ENCODE measurements at places on chromosomes 4 and X.

GRCh38 chr4:150127757-150128156, 49.5 kb downstream of the DCLK2 start:
- no peak for DNase-seq

GRCh38 chr4:184475096-184475461, 729 bp upstream of the IRF2 start:
- DNase-seq = peak; percentile 59

DNA sequence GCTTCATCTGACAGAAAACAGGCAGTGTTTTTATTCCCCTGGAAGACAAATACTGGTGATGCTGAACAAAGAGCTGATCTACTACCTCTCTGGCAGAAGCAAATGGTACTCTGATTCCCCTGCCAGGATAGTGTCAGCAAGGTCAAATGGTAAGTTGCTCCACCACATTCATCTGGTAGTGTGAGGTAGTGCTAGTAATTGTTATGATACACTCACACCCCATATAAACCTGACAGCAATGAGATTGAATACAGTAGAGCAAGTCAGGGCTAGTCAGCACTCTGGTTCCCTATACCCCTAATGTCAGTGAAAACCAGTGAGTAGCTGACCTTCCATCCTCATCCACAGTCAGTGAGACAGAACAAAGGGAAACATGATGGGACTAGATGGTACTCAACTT, 3.4 kb upstream of the SPIN4 start:
- no peak for DNase-seq

GRCh38 chr4:146674829-146675570, 36.3 kb downstream of the POU4F2 start:
- DNase-seq = no peak

- DNase-seq = no peak
Measured at GRCh38 chr4:85445050-85445639, 29.8 kb upstream of the ARHGAP24 start.

- DNase-seq = no peak
Measured at GRCh38 chr4:15525080-15525479, 55.4 kb downstream of the CC2D2A start.

- no peak for DNase-seq
Measured at GRCh38 chrX:69102612-69103194, 62.5 kb downstream of the PJA1 start.

DNA sequence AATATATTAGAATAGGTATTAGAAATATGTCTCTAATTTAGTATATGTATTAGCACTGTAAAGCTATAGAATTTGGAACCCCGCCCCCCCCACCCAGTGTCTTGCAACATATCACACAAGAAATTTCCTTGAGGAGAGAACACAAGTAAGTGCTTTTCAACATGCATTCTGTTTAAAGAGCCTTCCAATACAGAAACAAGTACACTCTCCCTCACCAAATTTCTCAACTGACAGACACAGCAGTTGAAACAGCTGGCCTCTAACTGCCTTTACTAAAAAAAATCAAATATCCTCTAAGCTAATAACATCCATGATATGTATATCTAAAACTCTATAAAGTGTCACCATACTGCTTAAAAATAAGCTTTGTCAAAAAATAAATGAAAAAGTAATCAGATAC, 12.4 kb downstream of the CAMK2D start:
- DNase-seq = no peak

DNA sequence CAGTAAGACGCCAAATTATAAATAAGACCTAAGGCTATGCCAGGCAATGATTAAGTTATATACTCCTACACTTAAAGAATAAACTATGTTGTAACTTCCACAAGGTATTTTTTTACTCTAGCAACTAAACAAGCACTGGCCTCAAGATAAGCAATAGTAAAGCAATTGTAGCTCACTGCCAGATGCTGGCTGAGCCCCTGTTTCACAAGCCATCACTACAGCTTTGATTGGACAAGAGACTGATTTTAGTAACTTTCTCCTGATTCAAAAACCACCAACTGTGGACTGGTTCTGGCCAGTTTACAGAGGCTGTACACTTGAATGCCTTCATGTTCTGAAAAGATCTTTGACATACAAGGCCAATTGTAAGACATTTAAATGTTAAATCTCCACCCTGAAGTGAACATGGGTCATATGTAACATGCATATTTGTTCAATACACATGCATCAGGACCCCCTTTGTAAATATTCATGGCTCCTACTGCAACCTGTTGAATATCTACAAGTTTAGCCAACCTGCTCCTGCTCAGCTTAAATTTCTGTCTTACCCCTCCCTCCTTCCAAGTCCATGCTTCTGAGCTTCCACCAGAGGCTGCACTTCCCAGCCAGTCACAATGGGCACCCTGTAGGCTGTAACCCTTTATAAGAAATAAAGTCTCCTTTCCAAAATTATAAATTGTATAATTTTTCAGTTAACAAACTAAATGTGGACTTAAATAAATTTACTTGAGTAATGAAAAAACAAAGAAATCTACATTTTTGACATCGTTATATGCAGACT, 423.6 kb downstream of the ANKRD50 start:
- DNase-seq = no peak

DNA sequence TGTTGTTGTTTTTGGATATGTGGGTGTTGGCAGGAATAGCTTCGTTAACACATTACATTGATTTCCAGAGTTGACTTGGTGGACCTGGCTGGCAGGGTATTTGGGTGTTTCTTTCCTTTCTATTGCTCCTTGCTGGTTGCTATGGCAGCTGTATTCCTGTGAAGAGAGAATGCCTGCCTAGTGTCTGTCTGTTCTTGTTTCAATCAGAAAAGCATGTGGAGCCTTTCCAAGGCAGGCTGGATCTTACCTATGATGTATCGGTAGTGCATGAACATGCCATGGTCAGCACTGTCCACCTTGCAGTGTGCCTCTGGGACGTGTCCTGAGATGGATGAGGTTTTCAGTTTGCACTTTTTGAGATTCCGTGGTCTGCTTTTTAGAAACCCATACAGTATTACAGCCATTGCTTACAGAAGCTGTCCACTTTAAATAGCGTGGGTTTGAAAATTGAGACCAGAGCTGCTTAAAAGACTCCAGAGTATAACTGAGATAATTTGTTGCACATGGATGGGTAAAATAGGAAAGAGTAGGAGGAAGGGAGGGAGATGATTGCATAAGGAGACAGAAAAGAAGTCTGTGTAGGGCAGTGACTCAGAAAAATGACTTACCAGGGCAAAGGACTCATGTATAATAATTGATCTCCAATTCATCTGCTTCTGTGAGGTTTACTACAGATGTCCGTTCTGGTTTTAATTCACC, 20.0 kb upstream of the AADAT start:
- DNase-seq = no peak

GRCh38 chr4:152894673-152895072, 41.5 kb upstream of the FHDC1 start:
- no peak for DNase-seq

GRCh38 chr4:168367065-168367464, 48.5 kb upstream of the DDX60 start:
- no peak for DNase-seq

DNA sequence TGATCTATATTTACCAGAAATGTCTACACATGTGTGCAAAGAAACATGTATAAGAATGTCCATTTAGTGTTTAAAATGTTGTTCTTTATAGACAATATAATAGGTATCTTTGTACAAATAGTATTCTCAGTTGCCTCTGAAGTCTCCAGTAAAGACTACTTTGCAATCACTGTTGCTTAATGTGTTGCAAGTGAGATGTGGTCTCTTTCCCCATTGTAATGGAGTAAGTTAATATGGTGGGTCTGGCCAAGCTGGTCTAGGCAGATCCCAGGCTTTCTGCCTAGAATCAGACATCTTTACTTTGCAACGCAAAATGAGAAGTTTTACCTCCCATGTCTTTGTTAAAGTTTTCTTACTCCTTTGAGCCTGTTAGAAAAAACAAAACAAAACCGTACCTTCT, 144.8 kb downstream of the GABRA3 start:
- DNase-seq = no peak

GRCh38 chrX:40097504-40098263, at the start of gene BCOR:
TSS of gene BCOR (minus strand) at chrX:40097958. CDS start at chrX:40077929, 20,029 bp downstream.
- DNase-seq = no peak

GRCh38 chr4:108681321-108681809, 31.0 kb downstream of the OSTC start:
- no peak for DNase-seq

- DNase-seq = no peak
Measured at GRCh38 chrX:108250654-108251579, 159.3 kb downstream of the ATG4A start.

DNA sequence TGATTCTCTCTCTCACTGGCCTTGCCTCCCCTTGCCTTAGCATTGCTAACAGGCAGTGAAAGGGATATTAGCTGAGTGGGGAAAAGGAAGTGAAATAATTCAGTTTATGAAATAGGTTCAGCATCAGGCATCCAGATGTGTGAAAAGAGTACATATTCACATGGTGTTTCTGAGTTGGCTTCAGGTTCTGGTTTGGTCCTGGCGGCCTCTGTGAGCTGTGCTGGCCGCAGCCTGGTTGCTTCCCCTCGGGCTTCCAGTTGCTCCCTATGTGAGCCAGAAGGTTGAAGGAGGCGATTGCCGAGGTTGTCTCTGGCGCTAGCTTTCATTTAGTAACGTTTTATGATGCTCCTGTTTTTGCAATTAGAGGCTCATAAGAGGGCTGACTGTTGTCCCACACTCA, 99.1 kb upstream of the TLR2 start:
- DNase-seq = no peak

DNA sequence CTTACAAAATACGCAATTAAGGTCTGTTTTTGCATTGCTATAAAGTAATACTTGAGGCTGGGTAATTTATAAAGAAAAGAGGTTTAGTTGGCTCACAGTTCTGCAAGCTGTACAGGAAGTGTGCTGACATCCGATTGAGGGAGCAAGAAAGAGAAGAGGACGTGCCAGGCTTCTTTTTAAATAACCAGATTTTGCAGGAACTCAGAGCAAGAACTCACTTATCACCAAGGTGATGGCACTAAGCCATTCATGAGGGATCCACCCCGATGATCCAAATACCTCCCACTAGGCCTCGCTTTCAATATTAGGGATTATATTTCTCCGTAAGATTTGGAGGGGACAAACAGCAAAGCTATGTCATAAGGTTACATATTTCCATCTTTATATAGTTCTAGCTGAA, 456.7 kb downstream of the GLUD2 start:
- no peak for DNase-seq

GRCh38 chr4:149199594-149199993, 616.0 kb downstream of the IQCM start:
- DNase-seq = no peak

GRCh38 chrX:17052793-17053192, 106.3 kb downstream of the REPS2 start:
- no peak for DNase-seq

DNA sequence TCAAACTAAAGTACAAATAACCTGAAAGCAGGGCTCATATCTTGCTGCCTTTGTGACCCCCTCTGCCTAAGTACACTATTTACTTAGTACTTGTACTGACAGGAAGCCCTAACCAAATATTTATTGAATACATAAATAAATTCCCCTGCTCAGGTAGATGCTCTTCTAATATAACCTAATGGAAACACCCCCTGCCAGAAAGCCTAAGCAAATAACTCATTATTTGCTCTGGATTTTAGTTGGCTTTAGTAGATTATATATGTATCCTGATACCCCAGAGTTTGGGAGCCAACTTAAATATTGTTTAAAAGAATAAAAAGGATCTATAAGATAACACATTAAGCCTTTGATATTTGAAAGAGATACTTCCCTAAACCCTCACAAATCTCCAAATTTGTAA, 318.2 kb downstream of the PPP1R2C start:
- DNase-seq = no peak

GRCh38 chr4:36249610-36250009, 5.3 kb upstream of the ARAP2 start:
- DNase-seq = no peak

- DNase-seq = no peak
Measured at GRCh38 chr4:165512424-165512823, 133.6 kb downstream of the CPE start.

DNA sequence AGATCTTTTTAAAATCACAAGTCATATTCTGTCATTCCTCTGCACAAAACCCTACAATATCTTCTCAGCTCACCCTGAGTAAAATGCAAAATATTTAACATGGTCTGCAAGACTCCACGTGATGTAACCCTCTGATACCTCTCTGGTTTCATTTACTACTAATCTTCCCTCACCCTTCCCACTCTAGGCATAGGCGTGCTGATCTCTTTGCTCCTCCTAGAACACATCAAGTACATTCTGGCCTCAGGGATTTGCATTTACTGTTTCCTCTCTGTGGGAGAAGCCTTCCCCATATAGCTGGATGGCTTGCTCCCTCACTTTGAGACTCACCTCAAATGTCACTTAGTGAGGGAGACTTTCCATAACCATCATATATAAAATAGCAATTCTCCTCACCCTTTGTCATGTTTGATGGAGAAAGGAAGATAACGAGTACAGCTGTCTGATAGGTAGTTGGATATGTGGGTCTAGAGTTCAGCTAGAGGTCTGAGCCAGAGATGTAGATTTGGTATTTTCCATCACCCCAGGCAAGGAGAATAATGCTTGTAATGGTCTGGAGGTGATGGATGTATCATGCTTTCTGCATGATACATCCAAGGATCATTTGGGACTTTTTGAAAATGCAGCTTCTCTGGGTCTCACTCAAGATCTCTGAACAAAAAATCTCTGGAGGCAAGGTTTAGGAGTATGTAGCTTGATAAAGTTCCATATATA, 123.9 kb upstream of the VAMP7 start:
- DNase-seq = no peak

DNA sequence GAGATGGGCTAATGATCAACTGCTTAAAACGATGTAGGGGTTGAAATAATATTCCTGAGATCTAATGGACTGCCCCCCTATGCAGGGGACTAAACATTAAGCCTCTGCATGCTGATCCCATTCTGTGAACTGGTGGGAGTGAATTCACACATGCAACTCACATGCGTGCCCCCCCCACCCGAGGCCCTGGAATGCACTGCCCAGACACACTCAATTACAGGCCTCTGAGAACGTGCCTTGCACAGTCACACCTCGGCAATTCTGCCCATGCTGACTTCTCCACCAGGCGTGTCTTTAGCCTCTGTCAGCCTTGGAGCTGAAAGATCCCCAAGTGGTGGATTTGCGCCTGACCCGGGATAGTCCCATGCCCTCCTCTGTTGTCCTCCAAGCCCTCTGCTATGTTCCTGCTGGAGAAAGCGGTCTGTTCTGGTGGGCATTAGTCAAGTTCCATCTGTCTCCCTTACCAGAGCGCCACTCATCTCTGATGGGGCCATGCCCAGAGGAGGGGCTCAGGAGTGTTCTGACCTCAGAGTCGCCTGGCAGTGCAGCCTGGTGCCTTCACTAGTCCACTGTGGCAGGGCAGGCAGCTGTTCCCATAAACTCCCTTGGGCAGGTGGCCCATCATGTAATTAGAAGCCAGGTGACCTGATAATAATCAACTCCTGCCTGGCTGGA, 86.5 kb downstream of the DRD5 start:
- no peak for DNase-seq

DNA sequence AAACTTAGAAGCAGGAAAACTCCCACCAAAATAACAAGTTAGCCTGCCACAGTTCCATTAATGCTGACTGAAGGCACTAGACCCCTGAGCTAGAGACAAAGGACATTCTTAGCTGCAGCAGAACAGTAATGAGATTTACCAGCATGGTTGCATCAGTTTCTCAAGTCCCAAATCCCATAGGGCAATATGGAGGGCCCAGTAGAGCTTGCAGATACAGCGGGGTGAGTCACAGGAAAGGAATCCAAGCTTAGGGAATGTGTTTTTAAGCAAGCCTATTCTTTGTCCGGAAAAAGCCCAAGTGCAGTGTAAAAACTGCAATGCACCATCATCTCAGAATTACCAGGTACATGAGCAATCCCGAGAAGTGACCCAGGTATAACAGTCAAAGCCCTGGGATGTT, 51.3 kb upstream of the EXOC1L start:
- no peak for DNase-seq

- DNase-seq = no peak
Measured at GRCh38 chr4:184807797-184808712, 17.7 kb downstream of the ACSL1 start.
